ENCODE measurements at places on chromosomes 3 and 15.

- no peak for DNase-seq
These were observed 31.3 kb upstream of the FAH start for GRCh38 chr15:80121546-80121945.

- no peak for DNase-seq
These were observed 304.1 kb upstream of the MME start for GRCh38 chr3:154775821-154776548.

DNA sequence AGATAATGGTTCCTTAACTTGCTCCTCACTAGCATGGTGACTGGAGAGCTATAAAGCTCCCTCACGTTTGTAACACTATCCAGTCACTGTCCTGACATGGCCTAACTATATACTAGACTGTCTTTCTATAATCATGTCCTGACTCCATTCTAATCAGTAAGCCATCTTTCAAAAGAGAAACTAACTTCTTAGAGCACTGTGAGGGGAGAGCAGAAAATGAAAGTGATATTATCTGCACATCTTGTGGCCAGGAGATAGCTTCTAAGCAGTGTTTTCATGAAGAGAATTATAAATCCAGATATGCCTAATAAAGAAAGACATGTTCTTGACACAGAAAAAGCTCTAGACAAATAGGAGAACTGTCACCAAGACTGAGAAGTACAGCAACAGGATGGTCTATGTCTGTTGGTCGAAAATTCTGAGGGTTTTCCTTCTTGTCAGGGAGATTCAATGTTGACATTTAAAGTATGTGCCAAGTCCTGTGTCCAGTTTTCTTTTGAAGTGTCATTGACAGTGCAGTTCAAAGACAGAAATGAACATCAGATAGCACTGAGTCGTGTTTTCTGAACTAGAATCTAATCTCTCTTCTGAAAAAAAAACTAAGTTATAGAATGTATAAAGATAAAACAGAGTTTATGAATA lies 230.6 kb upstream of the PEX5L start:
- DNase-seq: no peak

GRCh38 chr15:68326711-68327354 lies 49.3 kb downstream of the FEM1B start:
- DNase-seq: no peak

DNA sequence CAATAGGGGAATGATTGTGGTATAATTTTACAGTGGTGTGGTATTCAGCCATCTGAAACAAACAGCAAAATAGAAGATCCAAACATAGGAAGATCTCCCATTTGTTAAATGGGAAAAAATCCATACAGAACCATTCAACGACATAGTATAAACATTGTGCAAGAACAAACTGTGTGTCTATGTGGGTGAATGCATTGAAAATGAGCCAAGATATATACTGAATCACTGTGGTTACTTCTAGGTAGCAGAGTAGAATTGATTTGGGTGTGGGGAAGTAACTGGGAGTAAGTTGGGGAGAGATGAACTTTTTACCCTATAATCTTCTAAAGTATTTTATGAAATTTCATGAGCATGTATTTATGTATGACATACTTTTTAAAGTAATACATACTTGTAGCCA lies 123.1 kb upstream of the UMPS start:
- peak; percentile 36 for DNase-seq

- no peak for DNase-seq
These were observed 115.1 kb upstream of the IQSEC1 start for GRCh38 chr3:13188181-13188779.

- DNase-seq: no peak
These were observed 116.2 kb downstream of the SUCNR1 start for GRCh38 chr3:151989621-151990020.

- no peak for DNase-seq
These were observed 11.5 kb downstream of the FEZF2 start for GRCh38 chr3:62361824-62362223.

Measured in amniotic stem cell (primary cell).